Naive thymus-derived CD8-positive, alpha-beta T cell (primary cell): ENCODE measurements at places on chromosomes 3 and 15.

GRCh38 chr3:174242311-174243041 lies 616.7 kb upstream of the NAALADL2 start:
- no peak for DNase-seq

DNA sequence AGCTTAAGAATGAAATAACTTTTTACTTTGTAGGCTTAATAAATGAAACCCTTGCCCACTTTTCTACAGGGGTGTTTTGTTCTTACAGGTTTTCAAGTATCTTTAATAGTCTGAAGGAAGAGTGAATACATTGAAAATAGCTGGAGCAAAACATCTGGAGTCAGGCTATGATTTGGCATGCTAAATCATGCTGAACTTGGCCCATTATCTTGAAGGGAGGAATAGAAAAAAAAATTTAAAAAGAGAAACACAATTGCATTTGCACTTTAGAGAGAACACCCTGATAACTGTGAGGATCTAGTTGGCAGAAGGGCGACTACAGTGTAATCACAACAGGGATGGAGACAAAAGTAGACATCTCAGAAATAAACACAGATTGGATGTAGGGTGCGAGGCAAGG lies 1.8 kb upstream of the IQGAP1 start:
- DNase-seq, result no peak

DNA sequence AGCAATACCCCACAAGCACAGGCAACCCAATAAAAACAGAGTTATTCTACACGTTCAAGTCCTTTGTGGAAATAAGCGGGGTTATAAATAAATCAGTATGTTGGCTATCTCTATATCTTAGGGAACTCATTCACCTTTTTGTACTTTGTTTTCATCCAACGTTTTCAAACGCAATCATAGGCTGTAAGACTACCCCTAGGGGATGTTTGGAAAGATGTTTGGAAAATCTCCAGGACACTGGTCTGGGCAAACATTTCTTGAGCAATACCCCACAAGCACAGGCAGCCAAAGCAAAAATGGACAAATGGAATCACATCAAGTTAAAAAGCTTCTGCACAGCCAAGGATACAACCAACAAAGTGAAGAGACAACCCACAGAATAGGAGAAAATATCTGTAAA lies 70.1 kb downstream of the CLDN11 start:
- no peak for DNase-seq

DNA sequence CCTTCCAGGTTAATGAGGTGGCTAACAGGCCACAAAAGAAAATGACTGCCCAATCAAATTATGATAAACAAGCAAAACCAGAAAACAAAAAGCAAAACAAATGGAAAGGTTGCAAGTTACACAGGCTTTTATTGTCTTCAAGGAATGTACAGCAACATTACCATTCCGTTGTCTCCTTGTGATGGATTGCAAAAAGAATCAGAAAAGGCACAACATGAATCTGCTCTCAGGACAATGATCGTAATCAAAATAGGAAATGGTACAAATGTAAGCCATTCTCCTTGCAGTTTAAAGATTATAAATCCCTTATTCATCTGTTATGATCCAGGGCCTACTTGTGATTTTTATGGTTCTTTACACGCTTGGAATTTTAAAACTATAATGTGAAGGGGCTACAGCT lies 125.8 kb downstream of the ECT2 start:
- no peak for DNase-seq

- DNase-seq, result no peak
These were observed 16.6 kb downstream of the TEX264 start for GRCh38 chr3:51687431-51688205.

DNA sequence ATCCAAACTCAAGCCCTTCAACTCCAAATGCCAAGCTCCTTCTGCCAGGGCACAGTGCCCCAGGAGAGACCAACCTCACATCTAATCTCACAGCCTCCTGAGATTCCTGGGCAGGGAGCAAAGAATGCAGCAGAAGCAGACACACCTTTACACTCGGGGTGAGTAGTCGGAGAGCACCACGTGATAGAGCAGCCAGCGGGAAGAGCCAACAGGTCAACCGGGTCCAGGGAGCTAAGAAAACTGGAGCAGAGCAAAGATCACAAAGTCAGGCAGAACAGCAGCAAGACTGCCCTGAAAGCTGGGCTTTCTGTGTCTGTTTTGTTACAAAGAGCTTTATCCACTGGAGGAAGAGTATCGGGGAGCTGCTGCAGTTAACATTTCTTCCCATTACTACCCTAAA lies 4.2 kb downstream of the B3GALNT1 start:
- DNase-seq, result no peak

GRCh38 chr3:126925411-126926171 lies 57.3 kb upstream of the PLXNA1 start:
- no peak for DNase-seq

DNA sequence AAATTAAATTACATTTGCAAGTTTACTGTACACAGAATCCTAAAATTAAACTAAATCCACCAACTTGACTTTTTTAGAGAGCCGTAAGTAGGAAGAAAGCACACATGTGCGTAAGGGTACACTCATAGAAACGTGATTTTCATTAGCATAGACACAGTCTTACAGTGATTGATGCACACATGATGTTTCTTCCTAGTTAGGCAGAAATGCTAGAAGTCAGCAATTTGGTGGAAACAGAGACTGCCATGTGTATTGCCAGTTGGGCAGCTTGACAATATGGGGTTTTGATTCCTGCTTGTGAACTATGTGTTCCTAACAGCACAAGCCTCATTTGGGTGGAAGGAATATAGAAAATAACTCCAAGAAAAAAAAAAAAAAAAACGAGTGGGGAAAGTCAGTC lies 878.5 kb downstream of the ROBO1 start:
- no peak for DNase-seq

DNA sequence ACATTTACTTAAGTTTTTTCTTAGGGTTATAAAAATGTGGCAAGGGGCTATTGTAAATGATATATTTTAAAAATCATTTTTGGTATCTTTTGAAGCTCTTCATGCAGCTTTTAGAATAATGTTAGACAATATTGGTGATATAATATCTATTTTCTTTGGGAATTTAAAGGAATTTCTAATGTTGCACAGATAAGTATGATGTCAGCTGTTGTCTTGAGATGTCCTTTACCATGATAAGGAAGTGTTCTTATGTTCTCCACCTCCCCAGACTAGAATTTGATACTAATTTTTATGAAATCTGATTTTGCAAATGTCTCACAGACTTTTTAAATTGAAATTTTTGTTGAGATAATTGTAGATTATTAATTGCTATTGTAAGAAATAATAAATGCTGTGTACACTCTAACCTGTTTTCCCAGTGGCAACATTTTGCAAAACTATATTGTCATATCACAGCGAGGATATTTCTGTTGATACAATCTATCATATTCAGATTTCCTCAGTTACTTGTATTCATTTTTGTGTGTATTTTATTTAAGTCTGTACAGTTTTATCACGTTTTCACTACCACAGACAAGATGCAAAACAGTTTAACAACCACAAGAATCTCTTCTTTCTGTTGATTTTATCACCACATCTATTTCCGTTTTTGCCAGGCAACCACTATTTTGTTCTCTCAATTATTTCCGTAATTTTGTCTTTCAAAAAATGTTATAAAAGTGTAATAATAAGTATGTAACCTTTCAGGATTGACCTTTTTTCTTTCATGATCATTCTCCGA lies 55.4 kb downstream of the SPRED1 start:
- no peak for DNase-seq

DNA sequence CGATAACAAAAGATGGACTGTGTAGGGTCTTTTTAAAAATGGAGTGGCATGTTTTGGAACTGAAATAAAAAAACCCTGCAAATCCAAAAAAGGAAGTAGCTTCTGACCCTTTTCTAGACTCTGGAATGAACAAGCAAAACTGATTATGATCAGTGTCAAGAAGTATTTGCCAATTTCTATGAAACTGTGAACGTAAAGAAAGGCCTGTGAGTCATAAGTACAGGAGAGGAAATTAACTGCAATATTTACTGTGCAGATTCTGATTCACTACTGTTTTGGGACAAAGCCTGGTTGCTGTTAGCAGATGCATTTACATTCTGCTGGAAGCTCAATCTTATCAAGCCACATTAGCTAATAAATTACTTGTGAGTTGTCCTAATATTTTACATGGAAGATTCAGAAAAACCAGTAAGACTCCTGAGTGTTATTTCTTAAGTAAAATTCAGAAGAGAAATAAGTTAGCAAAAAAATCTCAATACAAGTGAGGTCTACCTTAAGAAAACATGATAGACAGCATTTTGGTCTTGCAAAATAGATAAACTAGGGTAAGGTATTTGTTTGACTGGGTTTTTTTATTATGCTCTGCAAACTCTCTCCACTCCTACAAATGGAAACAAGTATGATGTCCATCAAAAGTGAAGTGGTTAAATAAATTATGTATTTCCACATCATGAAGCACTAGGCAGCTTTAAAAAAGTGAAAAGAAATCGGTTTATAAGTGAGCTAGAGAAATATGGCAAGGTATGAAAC lies 90.2 kb upstream of the LMOD3 start:
- DNase-seq, result no peak

- DNase-seq, result no peak
These were observed at the start of gene SLITRK3 for GRCh38 chr3:165195640-165196576. SLITRK3 (minus strand) TSS chr3:165196384; CDS start chr3:165190830, 5,554 bp downstream.

DNA sequence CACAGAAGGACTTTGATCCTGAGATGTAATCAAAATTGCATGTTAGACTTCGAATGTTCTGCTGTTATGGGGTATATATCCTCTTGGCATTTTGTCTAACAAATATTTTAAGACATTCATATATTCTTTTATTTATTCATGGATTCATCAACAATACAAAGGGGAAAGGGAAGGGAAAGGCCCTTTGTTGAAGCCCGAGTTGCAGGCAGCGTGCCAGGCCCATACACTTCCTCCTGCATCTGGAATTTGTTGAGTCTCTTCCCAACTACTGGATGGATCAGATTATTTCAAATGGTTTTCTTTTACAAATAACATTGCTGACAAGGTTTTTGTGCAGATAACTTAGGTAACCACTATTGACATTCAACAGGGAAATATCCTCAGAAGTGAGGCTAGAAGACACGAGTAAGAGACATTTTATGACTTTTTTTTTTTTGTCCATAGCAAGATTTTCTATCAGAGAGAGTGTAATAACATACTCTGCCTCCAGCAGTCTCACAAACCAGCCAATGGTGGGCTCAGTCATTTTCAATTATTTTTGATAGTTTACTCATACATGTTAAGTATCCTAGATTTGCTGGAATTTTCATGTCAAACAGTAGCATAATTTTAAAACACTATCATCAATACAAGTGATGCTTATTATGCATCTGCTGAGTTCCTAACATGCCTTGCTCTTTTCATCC lies 94.3 kb downstream of the RPL39L start:
- no peak for DNase-seq

GRCh38 chr3:142224482-142225072 lies 808 bp downstream of the GK5 start:
- no peak for DNase-seq

GRCh38 chr3:29415482-29416223 lies 134.8 kb downstream of the RBMS3 start:
- no peak for DNase-seq
